ENCODE measurements at places on chromosomes 7 and 10. TPM values are rescaled to one million over a fixed set of nuclear protein-coding genes. Genes with fewer than 3 reads are reported as not detected.
A peak's percentile ranks its signal among the peaks of the same experiment; 100 is the strongest.

DNA sequence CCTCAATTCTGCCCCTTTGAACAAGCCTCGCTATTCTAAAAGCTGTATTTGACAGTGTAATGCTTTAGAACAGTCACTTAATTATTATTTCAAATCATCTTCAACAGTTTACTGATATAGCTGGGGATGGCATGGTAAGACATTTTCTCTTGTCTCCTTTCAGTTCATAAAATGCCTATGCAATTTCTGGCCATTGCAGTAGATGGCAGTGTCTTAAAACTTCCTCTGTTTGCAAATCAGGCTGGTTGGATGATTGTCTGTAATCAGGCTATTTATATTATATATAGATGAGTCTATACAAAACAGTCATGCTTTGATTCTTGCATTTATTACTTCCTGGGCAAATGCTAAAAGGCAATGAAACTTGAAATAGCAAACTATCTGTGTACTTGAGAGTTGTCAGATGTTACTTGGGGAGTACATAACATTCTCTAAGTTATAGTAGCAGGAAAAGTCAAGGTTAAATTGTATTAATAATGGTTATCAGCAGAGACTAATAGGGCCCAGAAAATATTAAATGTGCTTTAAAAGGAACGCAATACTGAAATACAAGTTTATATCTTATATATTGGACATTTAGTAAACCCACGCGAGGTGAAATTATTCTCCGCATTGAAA is 55.5 kb upstream of the LHFPL3 start:
- no peak for DNase-seq

DNA sequence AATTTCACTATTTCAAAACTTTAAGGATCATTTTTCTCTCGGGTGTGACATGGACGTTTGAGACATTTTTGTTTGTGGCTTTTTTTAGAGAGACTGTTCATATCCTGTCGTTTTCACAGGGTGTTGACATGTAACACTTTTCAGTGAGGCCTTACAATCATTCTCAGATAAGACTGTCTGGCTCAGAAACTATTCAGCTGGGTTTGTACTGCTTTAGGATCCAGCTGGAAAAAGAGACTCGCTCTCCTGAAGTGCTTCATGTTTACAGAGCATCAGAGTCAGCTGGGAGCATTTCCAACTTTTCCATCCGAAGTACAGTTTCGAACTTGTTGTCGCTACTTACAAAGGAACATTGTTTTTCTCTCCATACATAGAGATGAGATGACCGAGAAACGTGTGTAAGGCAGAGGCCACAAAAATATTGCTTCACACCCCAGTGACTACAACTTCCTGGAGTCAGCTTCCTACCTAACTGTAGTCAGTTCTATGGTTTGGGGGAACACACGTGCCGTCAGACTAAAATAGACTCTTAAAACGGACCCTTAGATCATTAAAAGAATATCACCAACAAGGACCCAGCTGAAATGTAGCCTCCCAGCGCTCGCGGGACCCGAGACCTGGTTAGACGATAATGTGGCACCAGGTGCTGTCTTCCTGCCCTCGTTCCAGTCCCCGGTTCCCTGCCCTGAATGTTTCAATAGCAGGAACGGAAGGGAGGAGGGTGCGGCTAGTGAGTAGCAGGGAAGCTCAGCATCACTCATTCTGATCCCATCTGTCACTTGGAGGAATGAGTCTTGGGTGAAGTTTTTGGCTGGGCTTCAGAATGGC is 78.0 kb downstream of the MKI67 start:
- DNase-seq: peak; percentile 70

- DNase-seq: no peak
These were observed 2.1 kb upstream of the FAM3C start for GRCh38 chr7:121398246-121398645.

DNA sequence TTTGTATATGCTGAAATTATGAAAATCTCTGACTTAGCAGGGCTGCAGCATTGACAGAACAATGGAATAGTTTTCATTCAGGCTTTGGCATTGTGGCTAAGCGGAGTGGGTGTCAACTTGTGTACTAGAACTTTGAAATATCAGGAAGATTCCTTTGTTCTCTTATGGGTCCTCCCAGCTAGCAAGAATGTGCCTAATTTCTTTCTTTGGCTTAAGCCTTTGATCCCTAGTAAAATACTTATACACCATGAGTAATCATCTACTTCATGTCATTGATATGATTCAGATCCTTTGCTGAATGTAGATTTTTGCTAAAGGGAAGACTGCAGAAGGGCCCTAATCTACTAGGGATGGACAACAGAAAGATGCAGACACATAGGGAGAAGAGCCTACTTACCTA is 6.2 kb downstream of the AVL9 start:
- DNase-seq: no peak

- DNase-seq: no peak
These were observed 165.5 kb downstream of the RPS24 start for GRCh38 chr10:78199005-78199725.

DNA sequence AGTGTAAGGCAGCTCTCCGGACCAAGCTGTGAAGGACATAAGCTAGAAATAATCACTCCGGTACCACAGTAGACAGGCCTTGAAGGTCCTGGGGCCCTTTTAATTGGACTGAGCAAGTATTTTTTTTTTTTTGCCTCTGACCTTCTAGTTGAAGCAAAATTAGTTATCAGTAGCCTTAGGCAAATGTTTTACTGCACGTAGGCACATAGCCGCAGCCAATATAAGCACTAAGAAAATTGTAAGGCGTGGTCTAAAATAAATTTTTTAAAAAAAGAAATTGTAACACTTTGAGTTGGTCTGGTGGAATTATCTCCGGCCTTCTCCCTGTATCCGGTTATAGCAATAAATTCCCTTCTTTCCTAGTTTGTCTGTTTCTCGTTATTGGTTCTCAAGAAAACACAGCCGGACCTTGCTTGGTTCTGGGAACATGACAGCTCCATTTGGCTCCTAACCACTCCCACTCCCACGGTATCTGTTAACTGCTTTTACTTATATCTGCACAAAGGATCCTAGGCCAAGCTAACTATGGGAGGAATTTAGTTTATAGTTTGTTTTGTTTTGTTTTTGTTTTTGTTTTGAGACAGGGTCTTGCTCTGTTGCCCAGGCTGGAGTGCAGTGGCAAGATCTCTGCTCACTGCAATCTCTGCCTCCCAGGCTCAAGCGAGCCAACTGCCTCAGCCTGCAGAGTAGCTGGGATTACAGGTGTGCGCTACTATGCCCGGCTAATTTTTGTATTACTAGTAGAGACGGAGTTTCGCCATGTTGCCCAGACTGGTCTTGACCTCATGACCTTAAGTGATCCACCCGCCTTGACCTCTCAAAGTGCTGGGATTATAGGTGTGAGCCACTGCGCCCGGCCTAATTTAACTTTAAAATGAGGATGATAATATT is 124.4 kb upstream of the KIF5B start:
- DNase-seq: no peak

DNA sequence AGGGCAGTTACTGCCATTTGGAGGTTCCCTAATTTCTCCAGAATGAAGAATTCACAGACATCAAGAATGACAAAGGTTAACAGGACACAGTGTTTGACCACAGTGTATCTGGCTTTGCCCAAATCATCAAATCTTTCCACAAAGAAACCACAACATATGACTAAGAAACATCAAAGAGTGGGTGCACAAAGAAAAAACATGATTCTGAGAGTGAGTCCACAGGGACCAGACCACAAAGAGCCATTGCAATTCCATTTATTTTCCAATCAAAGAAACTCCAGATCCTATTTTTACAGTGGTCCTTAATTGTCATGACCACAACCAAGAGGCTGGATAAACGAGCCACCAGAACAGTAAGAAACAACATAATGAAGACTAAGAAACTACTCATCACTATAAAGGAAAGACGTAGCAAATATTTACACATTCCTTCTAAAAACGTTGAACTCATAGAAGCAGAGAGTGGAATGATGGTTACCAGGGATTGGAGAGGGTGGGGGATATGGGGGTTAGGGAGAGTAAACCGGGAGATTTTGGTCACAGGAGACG is 286.5 kb downstream of the DOCK4 start:
- no peak for DNase-seq

- DNase-seq: no peak
These were observed 63.2 kb downstream of the GPR37 start for GRCh38 chr7:124702385-124702784.

- DNase-seq: no peak
These were observed 116.2 kb upstream of the LAMB4 start for GRCh38 chr7:108246227-108246837.

GRCh38 chr7:134565643-134566136 is 16.8 kb downstream of the AKR1B15 start:
- DNase-seq: no peak

DNA sequence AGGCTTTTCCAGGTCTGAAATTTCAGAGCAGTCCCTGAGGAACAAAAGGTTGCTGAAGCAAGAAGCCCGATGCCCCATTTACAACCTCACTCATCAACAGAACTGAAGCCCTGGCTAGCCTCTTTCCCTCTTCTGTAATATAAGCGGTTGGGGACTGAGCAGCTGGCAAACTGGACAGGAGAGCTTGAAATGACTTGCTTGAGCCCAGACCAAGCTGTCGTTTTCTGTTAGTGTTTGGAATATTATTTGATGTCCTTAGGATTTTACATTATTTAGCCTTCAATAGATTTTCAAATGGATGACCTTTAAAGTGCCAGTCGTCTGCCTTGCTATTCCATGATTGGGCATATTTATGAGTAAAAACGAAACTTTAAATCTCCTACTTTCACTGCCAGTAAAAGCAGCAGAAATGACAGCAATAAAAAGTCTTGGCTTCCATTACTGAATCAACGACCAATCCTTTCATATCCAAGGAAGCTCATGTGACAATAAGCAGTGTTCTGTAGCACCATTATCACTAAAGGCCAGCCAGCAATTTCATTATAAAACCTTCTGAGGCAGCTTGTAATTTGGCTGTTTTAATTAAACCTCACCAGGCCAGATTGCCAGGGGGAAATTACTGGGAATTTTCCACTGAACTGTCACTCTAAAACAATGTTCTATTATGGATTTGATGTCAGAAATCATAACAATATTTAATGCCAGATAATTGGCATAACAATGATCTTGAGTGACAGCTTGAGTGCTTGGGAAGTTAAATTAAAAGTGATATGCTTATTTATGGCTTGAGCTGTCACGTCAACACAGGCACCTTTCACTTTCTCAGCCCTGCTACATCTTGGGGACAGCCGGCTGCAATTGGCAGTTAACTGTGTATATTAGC is 85.9 kb downstream of the LSMEM1 start:
- DNase-seq: no peak

GRCh38 chr7:71772779-71773178 is 639.4 kb downstream of the CALN1 start:
- no peak for DNase-seq

- no peak for DNase-seq
These were observed 15.8 kb upstream of the KDM7A start for GRCh38 chr7:140192620-140193019.

DNA sequence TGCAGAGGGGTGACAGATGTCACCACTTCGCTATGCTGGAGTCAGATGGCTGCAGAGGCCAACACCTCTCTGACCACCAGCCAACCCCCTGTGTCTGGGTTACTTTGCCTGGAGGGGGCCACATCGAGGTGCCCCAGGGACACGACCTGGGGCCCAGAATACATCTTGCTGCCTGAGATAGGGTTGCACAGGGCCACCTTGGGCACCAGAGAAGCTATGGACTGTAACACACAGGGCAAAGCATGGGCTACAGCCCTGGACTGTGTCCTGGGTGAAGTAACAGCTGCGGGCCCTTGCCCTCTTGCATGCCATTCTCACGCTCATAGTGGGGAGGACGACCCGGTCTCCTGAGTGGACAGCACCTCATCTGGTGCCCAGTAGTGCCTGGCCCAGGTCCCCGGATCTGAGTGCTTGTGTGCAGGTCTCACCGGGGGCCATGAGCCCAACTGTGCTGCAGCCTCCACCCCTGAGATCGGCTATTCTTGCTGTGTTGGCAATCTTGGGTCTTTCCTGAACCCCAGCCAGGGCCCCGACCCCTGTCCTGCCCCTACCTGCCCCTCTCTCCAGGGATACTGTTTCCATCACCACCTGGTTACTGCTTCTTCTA is 115.2 kb upstream of the GDF10 start:
- DNase-seq: no peak

- DNase-seq: no peak
These were observed 438.9 kb downstream of the RPS24 start for GRCh38 chr10:78472551-78472890.

ABCC2 gene
- total RNA-seq: 0.30 TPM

WIPF3 gene
- total RNA-seq: 11.6 TPM
